H9 (cell line): ENCODE measurements at places on chromosomes 6 and 20. TPM values are rescaled to one million over a fixed set of nuclear protein-coding genes. Genes with fewer than 3 reads are reported as not detected.

DNA sequence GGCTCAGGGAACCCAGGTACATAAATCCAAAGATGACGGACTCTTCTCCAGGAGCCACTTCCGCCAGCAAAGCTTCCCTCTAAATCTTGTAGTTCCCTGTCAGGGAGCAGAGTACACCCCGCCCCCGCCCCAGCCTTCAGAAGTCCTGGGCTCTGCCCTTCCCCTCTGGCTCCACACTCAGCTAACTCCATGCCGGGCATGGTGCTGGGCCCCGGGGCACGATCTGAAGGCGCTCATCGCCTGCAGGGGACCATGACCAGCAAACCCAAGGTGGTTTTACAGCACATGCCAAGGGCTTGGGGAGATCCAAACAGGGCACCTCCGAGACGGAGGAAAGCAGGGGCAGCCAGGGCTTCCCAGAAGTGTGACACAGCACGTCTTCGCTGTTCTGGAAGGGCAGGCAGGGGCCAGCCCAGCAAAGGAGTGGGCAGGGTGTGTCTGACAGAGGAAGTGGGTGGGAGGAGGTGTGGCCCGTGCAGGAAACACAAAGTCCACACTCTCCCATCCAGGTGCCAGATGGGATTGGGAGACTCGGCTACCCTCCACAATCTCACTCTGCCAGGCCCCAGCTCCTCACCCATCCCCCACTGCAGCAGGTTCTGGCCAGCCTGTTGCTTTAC, 41.6 kb upstream of the SLC22A2 start:
- DNase-seq = no peak

SNPH gene
- 1.8 TPM in 2 replicates for total RNA-seq

STMND1 gene
- not detected in 2 replicates for total RNA-seq

DNA sequence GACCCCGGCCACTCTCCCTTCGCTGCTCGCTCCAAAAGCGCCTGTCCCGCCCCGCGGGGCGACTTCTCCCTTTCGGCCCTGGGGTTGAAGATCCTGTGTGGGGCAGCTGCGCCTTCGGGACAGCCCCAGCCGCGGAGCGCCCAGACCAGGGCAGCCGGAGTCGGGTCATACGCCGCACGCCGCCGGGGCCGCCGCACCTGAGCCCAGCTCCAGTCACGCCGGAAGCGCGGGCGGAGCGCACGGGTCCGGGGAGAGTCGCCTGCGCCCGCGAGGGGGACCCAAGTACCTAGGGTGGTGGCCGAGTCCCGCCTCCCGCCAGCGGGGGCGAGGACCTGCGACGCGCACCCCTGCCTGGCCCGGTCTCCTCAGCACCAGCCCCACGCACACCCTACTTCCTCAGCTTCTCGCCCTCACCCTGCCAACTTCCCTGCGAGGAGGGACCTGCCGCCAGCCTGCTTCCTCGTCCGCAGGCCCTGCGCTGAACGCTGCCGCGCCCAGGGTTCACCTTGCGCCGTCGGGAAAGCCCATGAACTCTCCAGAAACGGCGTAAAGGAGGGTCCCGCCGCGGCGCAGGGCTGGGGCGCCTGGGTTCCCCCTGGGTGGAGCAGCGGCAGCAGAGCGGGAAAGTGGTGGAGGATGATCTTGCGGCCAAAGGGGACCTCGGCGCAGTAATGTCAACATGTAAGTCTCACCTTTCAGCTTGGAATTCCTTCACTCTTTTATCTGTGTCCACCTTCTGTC, at the start of gene ADGRG6:
ADGRG6 (plus strand) TSS at position 357 of the 741 bp plus-strand sequence; CDS start at position 680, 323 bp downstream.
- DNase-seq = peak; percentile 75

DNA sequence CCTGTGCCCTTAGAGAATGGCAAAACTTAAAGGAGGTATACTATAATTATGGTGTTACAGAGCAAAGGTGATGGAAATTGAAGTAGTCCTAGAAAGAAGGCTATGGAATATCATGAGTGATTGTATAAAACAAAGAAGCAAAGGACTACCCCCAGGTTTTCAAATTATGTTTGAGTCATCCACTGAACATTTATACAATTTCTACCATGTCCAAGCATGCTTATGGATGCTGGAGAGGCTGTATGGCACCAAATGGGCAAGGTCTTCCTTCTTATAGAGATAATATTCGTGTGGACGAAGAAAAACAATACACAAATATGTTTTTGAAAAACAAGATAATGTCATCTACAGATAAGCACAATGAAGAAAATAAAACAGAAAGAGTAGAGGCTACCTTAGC, 177.5 kb downstream of the KHDC1L start:
- DNase-seq = no peak

DNA sequence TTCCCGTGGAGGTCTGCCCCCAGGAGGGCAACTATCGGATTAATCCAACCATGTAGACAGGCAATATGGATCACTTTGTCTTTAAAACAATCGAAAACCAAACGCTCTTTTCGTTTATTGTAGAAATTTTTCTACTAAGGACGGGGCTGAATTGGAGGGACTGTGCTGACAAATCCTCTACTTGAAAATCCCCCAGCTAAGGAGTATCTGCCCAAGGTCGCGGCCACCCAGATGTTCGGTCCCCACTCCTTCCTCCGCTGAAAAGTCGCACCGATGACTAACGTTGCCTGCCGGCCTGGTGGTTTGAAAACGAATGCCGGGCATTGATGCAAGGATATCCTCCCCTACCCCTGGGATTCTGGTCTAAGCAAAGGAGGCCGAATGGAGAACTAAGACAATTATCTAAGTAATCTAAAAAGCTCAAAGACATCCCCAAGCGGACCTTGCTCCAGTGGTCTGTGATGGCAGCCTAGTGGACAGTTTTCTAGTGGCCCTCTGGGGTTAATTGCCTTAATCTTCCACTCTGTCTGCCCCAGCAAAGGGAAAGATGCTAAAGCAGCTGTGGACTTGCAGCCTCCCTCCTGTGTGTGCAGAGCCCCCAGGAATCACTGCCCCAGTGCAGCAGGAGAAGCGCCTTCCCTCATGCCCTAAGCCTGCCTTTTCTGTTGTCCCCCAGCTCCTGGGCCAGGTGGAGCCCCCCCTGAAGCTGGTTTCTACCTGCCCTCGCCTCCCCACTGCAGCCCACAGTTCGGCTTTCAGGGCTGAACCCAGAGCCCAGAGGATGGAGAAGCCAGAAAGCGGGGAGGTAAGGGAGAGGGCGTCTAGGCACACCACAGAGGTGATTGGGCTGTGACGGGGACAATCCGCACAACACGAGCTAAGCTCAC, 3.6 kb upstream of the FOXC1 start:
- DNase-seq = no peak

- no peak for DNase-seq
These were observed 51.9 kb downstream of the FAM120B start for GRCh38 chr6:170358496-170358895.

GRCh38 chr6:116298973-116299372, 19.2 kb upstream of the TSPYL1 start:
- DNase-seq = no peak

DNA sequence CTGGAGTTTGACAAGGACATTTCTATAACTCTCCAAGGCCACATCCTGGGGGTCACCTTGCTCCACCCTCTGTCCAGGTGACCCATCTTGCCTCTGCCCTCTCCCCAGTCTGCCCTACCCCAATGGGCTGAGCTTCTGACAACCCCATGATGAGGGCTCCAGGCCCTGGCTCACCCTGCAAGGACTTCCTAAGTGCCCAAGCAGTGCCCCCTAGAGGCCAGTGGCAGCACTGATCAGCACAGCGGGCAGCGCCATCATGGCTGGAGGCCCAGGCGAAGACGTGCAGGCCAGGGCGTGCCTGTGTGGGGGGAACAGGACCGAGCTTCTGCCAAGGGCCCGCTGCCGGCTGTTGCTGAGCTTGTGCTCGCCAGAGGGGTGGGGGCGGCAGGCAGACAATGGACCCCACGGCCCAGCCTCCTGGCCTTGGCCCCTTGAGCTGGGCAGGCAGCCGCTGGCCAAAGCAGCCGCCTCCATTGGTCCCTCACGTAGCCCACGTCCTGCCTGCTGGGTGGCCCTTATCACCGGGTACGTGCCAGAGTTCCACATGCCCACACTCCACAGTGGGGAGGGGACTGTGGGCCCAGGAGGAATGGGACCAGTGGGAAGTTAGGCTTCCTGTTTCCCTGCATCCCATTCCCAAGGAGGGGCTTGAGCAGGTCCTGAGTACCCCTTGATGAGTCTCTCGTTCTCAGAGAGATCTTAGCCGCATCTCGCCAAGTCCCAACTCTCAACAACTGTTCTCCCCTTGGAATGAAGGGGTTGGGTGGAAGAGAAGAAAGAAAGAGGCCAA, 64.3 kb downstream of the MRPL14 start:
- peak; percentile 90 for DNase-seq

DNA sequence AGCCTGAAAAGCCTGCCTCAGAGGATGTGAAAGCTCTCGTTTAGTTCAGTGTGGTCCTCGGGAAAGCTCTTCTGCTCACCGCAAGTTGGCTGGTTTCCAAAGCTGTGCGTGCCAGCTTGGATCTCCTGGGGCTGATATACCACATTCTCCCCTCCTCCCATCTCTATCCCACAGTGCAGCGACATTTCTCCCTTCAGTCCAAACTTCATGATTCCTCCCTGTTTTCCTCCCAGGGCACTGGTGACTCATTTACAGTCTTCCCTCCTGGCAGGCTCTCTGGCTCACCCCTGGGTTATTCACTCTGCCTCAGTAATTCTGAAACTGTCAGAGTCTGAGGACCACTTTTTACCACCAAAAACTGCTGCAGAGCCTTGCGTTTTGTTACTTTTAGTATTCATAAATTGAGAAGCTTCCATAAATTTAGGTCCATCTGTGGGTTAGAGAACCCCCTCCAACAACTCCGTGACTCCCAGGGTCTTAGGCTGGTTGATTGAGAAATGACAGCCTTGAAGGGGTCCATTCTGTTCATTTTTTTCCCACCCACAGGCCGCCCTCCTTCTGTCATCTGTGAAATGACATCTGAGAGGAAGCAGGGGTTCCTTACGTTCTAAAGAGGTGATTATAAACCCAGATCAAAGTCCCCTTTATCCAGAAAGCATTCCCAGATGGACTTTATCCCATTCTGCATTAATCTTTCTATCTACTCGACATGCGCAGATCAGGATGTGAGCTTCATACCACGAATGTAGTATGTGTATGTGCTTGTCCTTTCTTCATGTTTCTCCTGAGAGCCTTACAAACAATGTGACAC, 6.1 kb downstream of the TRIM10 start:
- no peak for DNase-seq

GRCh38 chr6:75285283-75285639, 669 bp upstream of the TMEM30A start:
- DNase-seq = no peak

PRDM13 gene
- total RNA-seq = 0.15 TPM in 1 of 2 replicates, not detected in the other

DNAH8 gene
- total RNA-seq = not detected in 2 replicates

- no peak for DNase-seq
These were observed 182.8 kb downstream of the PTPRK start for GRCh38 chr6:128337619-128338018.

THBD gene
- 0.15 and 0.28 TPM in 2 replicates for total RNA-seq

DNA sequence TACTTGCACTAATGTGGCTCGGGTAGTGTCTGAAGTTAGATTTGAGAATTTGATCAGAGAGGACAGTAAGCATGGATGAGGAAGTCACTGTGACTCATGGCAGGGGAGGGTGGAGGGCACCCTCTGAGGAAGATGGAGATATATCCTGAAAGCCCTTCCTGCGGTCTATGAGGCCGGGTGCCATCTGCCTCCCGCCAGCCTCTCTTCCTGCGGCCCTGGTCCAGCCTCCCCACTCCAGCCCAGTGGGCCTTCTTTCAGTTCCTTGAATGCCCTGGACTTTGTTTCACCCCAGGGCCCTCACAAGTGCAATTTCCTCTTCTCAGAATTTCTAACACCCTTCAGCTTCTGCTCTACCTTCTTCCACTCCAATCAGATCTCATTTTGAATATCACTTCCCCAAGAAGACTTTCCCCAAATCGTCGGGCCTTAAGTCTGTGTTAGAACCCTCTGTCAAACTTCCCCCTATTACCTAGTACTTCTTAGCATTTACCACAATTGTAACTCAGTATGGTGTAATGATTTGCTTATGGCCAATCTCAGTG, 20.2 kb upstream of the TNFAIP3 start:
- DNase-seq = no peak

UBE2C gene
- total RNA-seq = 254 and 268 TPM in 2 replicates

DNA sequence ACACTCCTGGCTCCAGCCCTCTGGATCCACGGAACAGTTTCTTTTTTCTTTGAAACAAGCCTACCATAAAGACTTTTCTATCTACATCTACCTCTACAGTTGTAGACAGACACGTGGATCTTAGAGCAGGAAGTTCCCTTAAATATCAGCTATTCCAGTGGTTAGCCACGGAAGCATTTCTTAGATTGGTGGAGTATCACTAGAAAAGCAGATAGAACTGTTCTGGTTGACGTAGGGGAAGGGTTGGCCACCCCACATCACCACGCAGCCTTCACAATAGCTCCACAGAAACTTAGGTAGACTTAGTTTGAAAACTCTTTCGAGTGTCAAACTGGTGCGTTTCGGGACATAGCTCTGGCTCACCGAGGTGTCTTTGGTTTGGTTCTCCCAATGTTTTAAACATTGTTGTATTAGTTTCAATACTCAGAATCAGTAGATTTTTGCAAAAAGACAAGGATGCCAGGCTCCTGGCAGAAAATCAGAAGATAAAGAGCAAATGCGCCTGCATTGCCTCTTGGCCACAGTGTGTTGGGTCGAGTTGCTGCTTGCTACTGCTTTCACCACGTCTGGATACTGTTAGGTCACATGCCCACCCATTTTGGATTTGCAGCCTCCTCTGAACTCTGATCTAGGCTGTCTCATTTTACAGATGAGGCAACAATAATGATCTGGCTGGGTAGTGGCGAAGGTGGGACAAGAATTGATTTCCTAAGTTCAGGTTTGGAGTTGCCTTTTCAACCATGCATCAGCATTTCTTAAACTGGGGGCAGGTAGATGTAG, 71.5 kb upstream of the DTNBP1 start:
- no peak for DNase-seq

EDN3 gene
- 0.20 and 0.24 TPM in 2 replicates for total RNA-seq

- DNase-seq = no peak
These were observed 48.3 kb downstream of the PTPN1 start for GRCh38 chr20:50558483-50558925.

- DNase-seq = no peak
These were observed 70.9 kb downstream of the SCAND1 start for GRCh38 chr20:35883336-35883777.

RNF8 gene
- 34.5 and 34.7 TPM in 2 replicates for total RNA-seq

GRCh38 chr6:12030993-12031550, 19.0 kb downstream of the HIVEP1 start:
- no peak for DNase-seq
